ENCODE measurements at places on chromosomes 6 and 20.

- no peak for DNase-seq
Measured at GRCh38 chr6:107670792-107671199, 153.3 kb downstream of the SCML4 start.

DNA sequence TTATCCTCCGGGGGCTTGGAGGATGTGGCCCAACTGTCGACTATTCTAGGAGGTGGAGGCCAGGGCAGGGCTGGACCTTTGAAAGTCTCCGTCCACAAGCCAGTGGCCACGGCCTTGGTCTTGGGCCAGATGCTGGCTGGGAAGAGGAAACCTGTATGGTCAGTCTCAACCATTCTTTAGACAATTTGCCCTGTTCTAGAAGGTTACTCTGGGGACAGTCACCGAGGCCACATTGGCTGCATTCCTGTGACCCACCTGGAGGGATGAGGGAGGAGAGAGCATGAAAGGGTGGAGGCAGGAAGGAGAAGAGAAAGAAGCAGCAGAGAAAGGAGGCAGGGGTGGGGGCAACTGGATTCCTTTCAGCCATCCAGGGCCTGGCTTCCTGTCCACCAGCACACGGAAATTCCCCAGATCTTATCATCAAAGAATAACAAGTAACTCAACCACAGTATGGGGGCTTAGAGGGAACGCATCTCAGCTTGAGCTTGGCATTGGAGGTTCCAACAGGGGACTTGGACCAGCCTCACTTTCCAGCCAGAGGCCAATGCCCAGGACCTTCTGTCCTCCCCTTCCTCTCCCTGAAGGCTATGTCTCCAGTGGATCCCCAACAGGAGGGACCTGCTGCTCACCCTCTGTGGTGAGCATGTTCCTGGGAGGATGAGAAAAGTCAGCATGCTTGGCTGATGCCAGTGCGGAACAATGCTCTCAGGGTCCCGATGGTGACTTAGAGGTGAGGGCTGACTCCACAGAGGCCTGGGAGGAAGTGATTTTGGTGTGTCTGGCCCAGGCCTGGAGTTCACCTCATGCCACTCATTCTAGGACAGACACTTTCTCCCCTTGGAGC is 30.4 kb downstream of the TGM2 start:
- DNase-seq, result no peak

DNA sequence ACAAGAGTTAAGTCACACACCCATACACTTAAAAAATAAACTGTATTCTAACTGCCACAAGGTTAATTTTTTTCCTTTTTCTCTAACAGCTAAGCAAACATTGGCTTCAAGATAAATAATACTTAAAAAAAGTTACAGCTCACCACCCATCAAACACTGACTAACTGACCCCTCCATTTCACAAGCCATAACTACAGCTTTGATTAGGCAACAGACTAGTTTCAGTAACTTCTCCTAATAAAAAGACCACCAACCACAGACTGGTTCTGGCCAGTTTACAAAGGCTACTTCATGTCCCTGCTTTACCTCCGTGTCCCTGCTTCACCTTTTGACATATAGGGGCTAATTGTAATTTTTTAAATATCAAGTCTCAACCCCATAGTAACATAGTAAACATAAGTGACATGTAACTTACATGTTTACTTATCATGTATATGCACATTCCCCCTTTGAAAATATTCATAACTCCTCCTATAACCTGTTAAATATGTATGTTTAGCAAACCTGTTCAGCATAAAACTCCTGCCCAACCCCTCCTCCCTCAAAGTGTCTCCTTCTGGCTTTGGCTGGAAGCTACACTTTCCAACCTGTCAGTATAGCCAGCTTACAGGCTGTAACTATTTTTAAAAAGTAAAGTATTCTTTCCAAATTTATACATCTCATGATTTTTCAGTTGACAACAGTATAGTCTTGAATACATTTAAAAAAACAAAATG is 15.1 kb upstream of the POM121L2 start:
- DNase-seq, result no peak

- DNase-seq, result no peak
Measured at GRCh38 chr20:32216179-32217142, 8.8 kb downstream of the POFUT1 start.

DNA sequence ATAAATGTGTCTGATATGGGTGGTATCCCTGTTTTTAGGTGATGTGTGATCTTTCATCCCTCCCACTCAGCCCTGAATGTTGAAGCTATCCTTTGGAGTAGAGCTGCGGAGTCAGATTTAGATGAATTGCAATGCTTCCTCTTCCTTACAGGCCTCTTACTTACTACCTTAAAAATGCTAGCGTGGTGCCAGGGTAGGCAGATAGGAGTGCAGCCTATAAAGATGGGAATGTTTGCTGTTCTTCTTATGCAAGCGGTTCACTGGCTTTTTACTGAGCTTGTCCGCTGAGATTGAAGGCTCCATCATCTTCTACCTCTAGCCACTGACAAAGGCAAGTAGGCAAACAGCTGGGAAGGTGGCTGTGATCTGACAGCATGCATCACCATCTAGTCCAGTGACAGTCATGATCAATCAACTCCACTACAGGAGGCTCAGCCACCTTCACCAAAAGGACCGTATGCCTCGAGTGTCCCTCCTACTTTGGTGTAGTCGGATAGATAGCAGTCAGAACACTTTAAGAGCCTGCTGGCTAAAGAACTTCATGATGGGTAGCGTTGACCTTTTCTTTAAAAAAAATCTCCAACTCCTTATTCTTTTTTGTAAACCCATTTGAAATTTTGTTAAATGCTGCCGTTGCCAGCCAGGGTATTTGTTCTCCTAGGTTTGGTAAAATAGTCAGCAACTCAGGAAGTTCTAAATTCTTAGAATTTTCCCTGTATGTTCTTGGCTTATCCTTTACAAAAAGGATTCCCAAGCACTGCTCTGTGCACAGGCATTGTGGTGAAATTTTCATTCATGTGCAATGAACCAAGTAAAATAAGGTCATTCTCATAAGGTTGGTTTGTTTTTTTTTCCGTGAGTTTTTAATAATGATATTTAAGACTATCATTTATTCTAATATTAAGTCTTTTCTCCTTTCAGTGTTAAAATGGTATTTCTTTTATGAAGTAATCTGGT is 169.6 kb downstream of the MTHFD1L start:
- DNase-seq, result no peak

GRCh38 chr20:5187122-5187521 is 60.3 kb downstream of the CDS2 start:
- DNase-seq, result no peak

DNA sequence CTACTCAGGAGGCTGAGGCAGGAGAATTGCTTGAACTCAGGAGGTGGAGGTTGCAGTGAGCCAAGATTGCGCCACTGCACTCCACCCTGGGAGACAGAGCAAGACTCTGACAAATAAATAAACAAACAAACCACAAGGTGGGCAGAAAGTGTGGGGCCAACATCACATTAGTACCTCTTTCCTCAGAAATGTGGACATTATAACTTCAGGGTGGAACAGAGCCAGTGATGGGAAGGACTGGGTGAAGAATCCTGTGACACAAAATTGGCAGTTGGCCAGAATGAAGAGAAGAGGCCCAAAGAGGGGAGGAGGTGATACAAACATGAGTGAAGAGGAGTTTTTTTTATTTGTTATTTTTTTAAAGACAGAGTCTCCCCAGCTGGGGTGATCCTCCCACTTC is 50.6 kb downstream of the NUP153 start:
- DNase-seq, result no peak

- no peak for DNase-seq
Measured at GRCh38 chr6:14001329-14002012, 76.7 kb downstream of the RNF182 start.

- no peak for DNase-seq
Measured at GRCh38 chr6:24060982-24061754, 64.8 kb upstream of the NRSN1 start.

- no peak for DNase-seq
Measured at GRCh38 chr20:34754611-34755010, 50.5 kb downstream of the TP53INP2 start.

DNA sequence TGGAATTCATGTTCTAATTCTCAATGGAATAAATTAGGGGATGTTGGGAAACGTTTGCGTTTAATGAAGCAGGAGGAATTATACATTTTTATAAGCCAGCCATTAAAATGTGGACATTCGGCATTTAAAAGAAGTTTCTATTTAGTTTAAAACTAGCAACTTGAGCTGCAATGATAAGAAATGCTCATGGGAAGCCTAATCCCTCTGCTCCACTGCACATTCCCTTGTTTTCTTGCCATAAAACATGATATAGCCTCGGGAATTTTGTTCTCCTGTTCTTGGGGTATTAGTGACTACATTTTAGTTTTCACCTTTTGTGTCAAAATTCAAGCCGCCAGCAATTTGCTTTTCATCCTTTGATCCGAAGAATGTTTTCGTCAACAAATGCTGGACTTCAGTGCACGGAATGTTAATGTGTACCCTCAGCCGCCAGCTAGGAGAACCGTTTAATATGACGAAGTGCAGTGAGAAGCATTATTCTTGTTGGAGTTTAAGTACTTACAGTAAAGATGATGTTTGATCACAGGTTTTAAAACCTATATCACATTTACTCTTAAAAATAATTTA is 137.9 kb downstream of the HIVEP1 start:
- no peak for DNase-seq

DNA sequence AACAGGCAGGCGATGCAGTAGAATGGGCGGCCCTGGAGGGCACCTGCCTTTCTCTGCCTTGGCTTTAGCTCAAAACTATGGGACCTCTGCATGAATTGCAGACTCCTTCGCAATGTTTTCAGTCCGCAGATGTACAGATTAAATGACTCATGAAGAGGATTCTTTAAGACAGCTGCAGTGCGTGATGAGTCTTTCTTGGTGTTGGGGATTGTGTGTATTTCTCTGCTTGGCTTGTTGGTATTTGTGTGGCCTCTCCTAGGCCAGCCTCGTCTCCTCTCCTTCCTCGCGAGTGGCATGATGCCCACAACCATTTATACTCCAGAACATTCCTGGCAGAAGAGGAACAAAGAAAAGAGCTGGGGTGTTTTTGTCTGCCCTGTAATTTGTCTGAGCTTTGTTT is 110.6 kb downstream of the SYNDIG1 start:
- DNase-seq, result no peak

DNA sequence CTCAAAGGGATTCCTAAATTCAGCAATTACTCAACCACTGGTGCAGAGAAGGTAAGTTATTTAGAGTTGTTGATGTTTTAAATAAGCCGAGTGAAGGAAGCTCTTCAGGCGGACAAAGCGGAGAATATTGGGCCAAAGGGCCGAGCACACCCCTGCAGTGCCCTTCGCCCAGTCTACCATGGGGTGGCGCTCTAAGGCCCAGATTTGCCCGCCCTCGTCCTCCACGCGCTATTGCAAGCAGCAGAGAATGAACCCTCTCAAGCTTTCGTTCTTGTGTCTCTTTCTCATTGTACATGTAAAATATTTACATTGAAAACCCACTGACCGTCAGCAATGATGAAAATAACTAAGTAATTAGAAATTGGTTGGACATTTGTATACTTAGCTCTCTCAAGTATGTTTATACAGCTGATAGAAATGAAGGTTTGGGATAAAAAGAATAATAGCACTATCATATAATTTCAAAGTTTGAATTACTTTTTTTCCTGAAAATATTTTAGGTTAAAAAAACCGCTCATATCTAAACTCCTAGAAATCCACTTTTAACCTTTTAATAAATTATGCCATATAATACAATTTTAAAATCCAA is 195.0 kb upstream of the CEP162 start:
- DNase-seq, result peak; percentile 10

DNA sequence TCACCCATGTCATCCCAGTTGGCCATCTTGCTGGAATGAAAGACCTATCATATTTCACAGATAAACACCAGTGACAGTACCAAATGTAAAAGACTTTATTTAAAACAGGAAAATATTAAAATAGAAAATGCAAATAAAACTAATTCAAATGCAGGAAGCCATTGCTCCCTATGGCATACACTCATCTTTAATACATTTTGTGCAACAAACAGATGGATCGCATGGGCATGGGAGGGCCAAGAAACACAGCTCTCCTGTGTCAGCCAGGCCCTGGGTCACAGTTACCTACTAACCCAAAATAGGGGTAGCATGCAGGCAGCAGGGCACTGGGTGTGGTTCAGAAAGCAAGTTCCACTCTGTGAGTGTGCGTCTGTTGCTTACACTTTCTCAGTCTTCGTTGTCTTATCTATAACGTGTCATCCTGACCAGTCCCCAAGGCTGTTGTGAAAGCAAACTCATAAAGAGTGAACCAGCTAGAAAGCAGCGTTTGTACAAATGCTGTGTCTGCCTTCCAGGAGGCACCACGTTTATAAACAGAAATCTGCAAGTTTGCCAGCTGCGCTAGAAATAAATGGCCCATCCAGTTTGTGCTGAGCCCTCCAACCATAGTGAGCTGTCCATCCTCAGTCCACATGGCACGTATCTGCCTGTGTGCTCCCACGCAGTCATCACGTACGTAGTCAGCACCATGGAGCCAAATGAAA is 180.5 kb downstream of the SYNDIG1 start:
- DNase-seq, result no peak

DNA sequence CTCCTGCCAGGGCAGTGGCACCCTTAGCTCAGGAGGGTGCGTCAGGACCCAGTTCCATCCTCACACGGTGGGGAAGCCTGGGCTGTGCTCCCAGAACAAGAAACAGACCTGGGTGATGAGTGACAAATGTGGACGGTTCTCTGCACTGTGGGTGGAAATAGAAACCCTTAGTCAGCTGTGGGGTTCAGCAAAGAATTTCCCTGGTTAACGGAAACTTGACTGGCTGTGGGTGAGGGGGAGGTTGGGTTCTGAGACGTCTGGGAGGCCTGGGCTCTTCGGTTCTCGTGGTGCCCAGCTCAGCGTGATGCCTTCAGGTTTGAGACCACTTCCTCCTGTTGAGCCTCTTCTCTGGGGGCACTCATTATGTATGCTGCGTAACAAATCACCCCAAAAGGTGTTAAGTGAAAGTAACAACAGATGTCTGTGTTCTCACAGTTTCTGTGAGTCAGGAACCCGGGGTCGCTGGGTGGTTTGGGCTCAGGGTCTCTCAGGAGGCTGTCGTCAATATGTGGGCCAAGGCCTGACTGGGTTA is 53.1 kb upstream of the FAM83D start:
- no peak for DNase-seq

DNA sequence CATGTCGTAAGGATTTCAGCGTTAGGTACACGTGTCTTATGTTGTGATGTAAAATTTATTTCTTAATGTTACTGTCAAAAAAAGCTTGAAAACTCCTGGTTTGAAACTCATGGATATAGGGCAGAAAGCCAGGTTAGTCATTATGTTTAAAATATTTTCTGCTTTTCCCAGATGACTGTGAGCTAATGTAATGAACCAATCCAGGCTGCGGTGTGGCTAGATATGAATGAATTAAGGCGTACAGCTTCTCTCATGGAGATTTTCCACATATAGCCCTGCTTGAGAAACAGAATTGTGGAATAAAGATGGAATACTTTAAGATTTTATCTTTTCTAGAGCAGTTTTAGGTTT is 80.3 kb upstream of the STMND1 start:
- no peak for DNase-seq

DNA sequence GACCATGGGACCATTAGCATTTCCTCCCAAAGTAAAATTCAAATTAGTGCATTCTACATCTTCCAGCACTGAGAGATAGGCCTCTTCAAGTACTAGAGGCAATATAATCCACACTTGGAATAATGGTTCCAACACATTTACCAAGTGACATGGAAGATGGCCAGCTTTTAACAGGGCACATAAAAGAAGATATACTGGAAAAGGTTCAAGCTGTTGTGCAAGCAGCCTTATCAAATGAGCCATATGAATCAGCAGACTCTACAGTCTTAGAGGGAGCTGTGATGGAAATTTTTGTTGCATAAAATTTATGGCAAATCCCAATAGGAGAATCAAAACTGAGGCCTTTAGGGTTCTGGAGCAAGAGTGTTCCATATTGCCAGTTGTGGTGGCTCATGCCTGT is 526.6 kb upstream of the IRAK1BP1 start:
- DNase-seq, result no peak
